ENCODE measurements at places on chromosomes 12 and 14.
A peak's percentile ranks its signal among the peaks of the same experiment; 100 is the strongest.

DNA sequence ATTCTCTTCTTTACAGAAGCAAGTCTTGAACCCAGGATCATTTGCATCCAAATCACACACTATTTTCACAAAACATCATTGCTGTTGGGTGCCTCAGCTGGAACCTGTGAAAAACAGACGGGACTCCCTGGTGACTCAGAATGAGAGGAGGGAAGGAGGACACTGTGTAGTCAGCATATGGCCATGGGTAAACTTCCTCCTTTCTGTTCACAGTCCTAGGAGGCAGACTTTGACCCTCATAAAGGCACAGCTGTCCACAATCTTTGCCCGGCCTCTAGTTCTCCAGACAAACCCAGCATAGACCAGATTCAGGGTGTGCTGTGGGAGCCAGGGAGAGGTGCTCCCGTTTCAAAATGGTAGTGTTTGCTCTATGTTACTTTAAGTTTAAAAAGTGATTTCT, 62.0 kb downstream of the DYRK2 start:
- DNase-seq: no peak

GRCh38 chr12:47755655-47756562, 2.8 kb downstream of the RAPGEF3 start:
- DNase-seq: no peak

GRCh38 chr12:105803292-105803691, 335.5 kb downstream of the NUAK1 start:
- DNase-seq: no peak

GRCh38 chr12:49933796-49934195, 16.7 kb upstream of the AQP2 start:
- no peak for DNase-seq

GRCh38 chr12:13230500-13230899, 34.0 kb downstream of the EMP1 start:
- DNase-seq: no peak

- no peak for DNase-seq
Observed at GRCh38 chr14:69046476-69046860, 67.4 kb upstream of the ACTN1 start.

- no peak for DNase-seq
Observed at GRCh38 chr14:21133901-21134300, 22.0 kb downstream of the OR5AU1 start.

- DNase-seq: no peak
Observed at GRCh38 chr12:10393291-10393690, 3.5 kb upstream of the KLRK1 start.

- DNase-seq: peak; percentile 36
Observed at GRCh38 chr12:52713960-52714886, 10.9 kb upstream of the KRT77 start.

DNA sequence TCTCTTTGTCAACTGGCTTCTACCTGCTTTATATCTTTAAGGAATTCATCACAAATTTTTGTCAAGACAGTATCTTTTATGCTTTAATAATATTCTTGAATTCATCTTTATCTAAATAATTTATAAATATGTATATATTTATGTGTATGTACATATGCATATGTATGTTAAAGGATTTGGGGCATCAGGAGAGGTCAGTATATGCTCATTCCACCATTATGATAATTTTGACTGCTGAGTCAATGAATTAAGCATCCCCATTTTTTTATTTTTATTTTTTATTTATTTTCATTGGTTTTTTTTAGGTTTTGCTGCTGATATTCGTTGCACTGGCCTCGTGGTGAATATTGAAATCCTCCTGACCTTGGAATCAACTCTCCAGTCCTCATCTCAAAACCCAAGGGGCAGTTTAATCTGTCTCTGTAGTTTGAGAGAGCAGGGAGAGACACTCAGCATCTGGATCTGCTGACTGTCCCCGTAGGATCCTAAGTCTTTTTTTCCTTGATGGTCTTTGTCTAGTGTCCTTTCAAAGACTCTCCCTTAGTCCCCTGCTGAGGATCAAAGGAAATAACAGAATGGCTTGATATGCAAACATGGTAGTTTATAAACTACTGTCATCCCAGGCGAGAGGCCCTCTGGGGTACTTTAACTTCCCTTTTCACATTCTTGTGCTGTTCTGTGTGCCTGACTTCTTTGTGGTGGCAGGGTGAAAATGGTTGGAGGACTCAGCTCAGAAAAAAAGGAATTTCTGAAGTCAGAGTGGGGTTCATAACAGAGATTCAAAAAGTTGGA, 218.7 kb downstream of the DIO2 start:
- no peak for DNase-seq

- no peak for DNase-seq
Observed at GRCh38 chr12:110287986-110288385, 6.9 kb downstream of the ATP2A2 start.

GRCh38 chr14:71358209-71358931, 451.1 kb downstream of the PCNX1 start:
- DNase-seq: no peak

DNA sequence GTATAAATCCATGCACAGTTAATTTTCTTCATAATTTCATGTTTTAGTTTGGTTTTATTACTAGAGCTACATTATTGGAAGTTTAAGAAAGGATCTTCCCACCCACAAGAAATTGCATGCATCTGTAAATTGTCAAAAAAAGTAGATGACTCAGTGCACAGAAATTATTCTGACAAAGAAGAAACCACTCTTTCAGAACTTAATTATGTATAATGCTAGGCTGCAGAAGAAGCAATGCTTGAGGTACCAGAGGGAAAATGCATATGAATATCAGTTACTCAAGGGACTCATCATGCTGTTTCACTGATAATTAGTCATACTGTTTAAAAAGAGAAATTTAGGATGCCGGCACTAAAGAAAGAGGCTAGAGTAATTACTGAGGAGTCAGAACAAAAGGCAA, 147.0 kb downstream of the SLC16A7 start:
- DNase-seq: no peak

GRCh38 chr12:124762791-124763593, 100.7 kb downstream of the SCARB1 start:
- DNase-seq: no peak

- DNase-seq: no peak
Observed at GRCh38 chr14:92716131-92716530, 32.3 kb downstream of the LGMN start.

DNA sequence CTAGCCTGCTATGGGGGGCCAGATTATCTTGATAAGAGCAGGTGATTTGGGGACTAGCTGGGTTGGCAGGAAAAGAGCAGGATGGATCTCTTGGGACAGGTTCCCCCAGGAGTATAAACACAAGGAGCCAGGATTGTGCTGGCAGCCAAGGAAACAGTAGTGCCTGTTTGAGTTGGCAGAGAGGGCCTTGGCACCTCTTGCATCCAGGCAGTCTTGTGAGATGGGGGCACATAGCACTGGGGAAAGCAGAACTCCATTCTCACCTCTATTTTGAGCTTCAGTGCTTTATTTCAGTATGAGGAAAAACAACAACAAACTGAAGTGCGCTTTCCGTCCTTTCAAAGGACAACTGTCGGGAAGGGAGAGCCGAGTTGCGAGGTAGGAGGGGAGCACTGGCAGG, 9.4 kb upstream of the UNC119B start:
- DNase-seq: no peak

DNA sequence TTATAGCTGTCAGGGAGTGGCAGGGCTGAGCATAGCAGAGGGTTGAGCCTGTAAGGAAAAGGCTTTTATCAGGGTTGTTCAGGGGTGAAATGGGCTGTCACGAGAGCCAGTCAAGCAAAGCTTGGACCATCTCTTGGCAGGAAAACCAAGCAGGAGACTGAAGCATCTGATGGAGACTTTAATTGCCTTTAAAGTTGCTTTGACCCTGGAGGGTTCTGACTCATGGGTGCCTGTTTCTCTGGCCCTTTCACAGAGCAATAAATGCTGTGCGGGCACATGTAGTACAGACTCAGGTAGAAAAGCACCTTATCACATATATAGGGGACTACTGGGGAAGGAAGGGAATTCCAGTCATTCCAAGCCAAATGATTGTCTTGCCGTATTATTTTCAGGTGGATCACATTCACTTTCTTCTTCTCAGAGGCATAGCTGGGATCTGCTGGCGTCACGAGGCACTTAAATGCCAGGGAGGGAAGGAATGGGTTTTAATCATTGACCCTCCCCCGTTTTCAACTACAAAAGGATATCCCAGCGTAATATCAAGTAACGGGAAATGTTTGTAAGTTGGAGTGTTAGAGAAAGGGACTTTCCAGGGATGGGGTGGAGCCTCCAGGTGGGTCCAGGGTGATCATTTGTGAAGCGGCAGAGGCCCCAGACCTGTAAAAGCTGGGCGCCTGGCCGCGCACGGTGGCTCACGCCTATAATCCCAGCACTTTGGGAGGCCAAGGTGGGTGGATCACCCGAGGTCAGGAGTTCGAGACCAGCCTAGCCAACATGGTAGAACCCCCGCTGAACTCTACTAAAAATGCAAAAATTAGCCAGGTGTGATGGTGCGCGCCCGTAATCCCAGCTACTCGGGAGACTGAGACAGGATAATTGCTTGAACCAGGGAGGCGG, 34.9 kb downstream of the PLEKHD1 start:
- DNase-seq: no peak

DNA sequence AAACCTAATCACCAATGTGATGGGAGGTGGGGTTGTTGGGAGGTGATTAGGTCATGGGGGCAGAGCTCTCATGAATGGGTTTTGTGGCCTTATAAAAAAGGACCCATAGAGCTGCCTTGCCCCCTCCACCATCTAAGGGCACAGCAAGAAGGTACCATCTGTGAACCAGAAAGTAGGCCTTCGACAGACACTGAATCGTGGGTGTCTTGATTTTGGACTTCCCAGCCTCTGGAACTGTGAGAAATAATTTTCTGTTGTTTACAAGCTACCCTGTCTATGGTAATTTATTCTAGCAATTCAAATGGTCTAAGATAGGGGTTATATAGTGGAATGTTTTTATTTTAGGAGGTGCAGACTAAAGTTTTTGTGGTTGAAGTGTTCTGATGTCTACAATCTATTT, 7.9 kb upstream of the SLC10A1 start:
- no peak for DNase-seq

GRCh38 chr12:124684971-124685688, 117.7 kb upstream of the NCOR2 start:
- DNase-seq: no peak

GRCh38 chr14:93772263-93772662, 16.0 kb downstream of the PRIMA1 start:
- no peak for DNase-seq

DNA sequence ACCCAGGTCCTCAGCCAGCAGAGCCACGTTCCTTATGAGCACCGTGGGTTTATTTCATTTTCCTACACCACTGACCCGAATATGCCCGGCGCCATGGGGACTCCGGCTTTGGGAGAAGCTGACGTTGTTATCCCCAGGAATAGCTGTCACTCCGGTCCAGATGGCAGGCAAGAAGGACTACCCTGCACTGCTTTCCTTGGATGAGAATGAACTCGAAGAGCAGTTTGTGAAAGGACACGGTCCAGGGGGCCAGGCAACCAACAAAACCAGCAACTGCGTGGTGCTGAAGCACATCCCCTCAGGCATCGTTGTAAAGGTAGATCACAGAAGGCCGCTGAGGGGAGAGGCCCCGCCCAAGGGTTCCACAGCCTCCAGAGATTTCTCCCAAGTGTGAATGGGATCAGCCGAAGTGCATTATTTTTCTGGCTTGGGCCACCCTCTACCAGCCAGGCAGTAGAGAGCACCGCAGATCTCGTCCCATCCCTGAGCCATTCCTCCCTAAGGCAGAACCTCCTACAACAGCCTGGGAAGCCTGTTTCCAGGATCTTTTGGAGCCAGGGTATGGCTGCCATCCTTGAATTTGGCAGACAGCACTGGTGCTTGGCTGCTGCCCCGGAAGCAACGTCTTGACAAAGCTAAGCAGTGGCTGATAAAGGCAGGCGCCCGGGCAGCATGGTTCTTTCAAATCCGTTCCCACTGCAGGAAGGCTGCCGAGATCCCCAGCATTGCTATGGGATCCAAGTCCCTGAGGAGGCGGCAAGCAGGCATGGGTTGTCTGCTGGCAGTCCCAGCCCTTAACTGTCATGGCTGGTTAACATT, 17.8 kb downstream of the CDK2AP1 start:
- DNase-seq: no peak

- no peak for DNase-seq
Observed at GRCh38 chr12:132672116-132672515, 15.0 kb downstream of the POLE start.

GRCh38 chr12:88580051-88580871, at the start of gene KITLG:
Gene KITLG (minus strand): TSS chr12:88580471. CDS start chr12:88580278, 193 bp downstream.
- DNase-seq: no peak

- peak; percentile 71 for DNase-seq
Observed at GRCh38 chr14:23071244-23071920, 14.1 kb upstream of the CDH24 start.

- no peak for DNase-seq
Observed at GRCh38 chr12:126999352-126999751, 1267.6 kb upstream of the TMEM132C start.

DNA sequence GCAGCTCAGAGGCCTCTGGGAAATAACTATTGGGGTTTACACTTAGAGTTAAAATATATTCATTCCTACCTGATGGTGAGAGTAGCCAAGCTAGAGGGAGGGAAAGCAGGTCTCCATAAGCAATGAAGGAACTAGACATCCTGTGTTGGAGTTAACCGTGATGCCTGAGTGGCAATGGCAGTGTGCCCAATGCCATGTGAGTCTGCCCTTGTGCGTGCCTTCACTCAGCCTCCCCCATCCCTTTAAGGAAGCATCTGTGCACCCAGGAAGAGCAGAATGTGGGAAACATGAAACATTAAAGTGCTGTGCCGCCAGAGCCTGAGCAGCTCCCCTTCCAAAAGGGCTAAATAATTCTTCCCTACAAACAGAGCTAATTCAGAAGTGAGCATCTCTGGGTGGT, 76.3 kb downstream of the COX16 start:
- DNase-seq: no peak

DNA sequence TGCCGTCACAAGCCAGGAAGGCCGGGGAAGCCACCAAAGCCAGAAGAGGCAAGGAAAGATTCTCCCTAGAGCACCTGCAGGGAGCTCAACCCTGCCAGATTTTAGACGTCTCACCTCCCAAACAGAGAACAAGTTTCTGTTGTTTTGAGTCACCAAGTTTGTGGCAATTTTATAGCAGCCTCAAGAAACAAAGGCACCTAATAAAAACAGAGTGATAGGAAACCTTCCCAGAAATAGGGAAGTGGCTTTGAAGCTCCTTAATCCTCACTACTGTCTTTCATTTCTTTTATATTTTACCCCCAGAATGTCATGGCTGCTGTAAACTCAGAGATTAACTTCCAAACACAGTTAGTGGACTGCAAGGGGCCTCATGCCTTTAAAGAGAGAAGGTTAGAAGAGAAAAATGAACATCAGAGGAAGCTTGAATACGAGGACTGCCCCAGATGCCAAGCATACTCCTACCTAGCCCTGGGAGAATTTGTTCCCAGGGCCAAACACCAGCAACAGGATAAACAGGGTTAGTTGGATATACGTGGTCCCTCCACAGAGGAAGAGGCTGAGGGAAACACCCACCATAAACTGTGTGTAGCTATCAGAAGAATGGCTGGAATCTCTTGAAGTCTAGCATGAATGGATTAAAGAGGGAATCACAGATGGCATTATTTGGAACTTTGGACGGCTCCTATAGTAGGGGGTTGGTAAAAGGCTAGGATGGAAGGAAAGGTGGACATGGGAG, 148.3 kb downstream of the KCNA5 start:
- no peak for DNase-seq

- DNase-seq: no peak
Observed at GRCh38 chr14:65937079-65937959, 524.8 kb downstream of the FUT8 start.

- DNase-seq: no peak
Observed at GRCh38 chr12:107992870-107993451, 136.1 kb upstream of the WSCD2 start.
